ENCODE measurements at places on chromosomes 2 and 18.

DNA sequence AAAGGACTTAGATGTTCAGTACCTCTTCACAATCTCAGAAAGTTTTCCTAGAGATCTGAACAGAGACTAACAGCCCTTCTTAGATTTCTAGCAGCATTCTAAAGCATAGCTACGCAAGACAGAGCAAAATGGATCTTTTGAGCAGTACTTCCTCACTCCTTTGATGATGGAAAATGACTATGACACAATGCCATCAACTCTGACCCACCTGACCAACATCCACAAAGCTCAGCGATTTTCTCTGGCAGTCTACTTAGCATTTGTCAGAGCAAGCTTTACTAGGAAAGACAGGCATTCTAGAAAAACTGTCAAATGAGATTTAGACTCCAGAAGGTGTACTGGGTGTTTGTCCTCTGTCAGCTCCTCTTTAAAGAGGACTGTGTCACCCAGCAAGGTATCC is 180.9 kb upstream of the ACVR2A start:
- no peak for DNase-seq

- no peak for DNase-seq
These were observed 389.4 kb downstream of the ZEB2 start for GRCh38 chr2:144130551-144130950.

DNA sequence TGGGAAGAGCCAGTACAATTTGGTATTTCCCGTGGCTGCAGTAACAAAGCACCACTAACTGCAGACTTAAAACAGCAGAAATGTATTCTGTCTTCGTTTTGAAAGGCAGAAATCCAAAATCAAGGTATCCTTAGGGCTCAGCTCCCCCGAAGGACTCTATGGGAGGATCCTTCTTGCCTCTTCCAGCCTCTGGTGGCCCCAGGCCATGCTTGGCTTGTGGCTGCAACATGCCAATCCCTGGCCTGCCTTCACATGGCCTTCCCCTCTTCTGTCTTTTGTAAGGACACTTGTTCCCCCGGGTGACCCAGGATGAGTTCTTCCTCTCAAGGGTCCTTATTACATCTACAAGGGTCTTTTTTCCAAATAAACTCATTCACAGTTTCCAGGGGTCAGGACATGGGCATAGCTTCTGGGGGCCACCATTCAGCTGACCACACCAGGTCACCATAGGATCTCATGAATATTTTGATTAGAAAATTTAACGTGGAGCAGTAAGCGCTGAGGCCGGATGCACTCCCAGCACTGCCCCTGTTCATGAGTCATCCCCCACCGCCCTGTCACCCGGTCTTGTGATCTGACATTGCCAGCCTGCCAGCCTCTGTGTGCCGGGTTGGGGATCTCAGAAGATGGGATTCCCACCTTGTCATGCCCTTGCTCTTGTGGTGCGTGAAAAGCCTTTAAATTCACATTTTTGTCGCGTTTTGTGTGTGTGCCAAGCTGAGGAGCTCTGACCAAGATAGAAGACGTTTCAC is 61.2 kb upstream of the B3GNT7 start:
- DNase-seq = no peak

GRCh38 chr2:68108120-68108519 is 45.3 kb upstream of the C1D start:
- no peak for DNase-seq

GRCh38 chr18:3402982-3403451 is 47.0 kb upstream of the TGIF1 start:
- no peak for DNase-seq

DNA sequence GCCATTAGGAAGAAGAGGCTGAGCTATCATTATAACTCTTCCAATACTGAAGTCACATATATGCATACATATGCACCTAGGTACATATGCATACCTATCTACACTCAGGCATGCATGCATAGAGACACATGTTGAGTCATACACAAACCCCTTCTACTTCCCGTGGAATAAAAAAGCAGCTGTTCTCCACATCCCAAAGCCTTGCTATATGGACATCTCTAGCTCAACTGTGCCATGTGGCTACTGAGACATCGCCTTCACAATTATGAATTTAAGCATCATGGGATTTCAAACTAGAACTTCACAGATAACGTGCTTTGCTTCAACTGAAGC is 120.5 kb downstream of the ANKRD44 start:
- DNase-seq = no peak

- DNase-seq = no peak
These were observed 40.8 kb downstream of the PRPF40A start for GRCh38 chr2:152676461-152676860.

DNA sequence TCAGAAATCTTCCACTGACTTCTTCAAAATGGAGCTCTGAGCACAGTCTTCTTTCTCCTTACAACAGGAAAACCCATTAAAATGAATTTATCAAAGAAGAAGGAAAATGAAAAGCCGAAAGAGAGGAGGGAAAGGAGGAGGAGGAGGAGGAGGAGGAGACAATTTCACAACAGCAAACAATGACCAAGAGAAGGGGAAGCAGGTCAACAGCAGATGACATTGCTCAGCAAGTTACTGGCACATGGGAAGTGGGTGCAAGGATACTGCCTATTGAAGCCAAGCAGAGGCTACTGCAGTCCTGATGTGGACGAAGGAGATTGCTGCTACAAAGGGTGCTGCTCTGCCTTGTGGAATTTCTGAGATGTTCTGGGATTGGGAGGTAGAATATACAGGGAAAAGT is 268.2 kb upstream of the FBXO11 start:
- no peak for DNase-seq
